CD4-positive, alpha-beta memory T cell (primary cell): ENCODE measurements at places on chromosomes 5 and 9. TPM values are rescaled to one million over a fixed set of nuclear protein-coding genes. Genes with fewer than 3 reads are reported as not detected.
A peak's percentile ranks its signal among the peaks of the same experiment; 100 is the strongest.

Gene ACSL6
- polyA plus RNA-seq: 11.1 TPM

DNA sequence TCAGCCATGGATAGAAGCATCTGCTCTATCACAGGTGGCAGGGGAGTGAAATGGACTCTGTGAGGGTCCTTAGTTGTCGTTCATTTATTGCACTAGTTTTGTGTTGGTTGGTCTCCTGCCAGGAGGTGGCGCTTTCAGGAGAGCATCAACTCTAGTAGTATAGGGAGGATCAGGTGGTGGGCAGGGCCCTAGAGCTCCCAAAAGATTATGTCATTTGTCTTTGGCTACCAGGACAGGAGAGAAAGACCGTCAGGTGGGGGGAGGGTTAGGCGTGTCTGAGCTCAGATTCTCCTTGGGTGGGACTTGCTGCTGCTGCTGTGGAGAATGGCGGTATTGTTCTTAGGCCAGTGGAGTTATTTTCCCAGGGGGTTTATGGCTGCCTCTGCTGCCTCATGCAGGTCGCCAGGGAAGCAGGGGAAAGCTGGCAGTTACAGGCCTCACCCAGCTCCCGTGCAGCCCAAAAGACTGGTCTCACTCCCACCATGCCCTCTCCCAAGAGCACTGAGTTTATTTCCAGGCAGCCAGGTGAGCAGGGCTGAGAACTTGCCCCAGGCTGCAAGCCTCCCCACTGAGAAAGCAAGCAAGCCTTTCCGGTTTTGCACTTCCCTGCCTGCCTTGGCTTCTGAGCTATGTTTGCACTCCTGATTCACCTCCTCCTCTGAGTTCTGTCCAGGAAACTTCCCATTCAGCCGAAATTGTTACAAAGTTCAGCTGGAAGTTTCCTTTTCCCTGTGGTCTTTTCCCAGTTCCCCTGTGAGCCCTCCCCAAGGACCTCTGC is 317.3 kb downstream of the TAF11L14 start:
- H3K4me1 ChIP-seq: no peaks in the 10 kb centered on the region
- no peaks in the 10 kb centered on the region for H3K36me3 ChIP-seq

DNA sequence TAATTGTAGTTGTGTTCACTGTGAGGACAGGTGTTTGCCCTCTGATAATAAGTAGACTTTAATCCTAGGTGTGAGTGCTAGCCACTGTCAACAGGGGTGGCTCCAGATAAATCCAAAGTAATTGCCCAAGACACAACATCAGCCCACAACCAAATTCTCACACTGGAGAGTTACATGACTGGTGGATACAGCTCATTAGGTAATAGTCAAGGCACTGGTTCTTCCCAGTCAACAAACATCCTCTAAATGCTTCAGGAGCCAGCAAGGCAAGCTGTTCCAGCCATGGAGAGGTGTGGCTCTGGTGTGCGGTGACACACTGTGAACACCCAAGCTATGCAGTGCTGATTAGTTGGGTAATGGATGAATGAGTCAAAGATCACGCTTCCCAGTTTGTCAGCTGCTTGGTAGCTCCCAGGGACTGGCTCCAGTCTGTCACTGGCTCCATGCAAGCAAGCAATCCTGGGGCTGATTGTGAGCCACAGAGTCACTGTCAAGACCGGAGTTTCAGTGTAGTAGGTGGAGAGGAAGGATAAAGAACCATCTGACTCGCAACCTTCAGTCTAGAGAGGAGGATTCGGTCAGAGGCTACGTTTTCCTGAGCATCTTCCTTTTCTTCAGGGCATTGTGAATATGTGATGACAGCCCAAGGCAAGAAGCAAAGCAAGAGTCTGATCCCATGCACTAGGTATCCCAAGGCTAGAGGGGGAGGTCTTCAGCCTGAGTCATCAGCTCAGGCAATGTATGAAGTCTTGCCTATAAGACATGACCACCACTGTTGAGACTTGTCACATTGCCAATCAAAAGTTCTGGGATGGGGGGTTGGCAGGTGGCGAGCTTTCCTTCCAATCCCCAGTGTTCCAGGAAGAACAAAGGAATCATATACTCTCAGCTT is 63.1 kb downstream of the UGCG start:
- peaks cover 16% of the 10 kb centered on the region for H3K4me1 ChIP-seq
- no peaks in the 10 kb centered on the region for H3K36me3 ChIP-seq
- no peak overlapping the region for H3K4me3 ChIP-seq
- no peak overlapping the region for H3K27ac ChIP-seq
- no peak for DNase-seq
- H3K27me3 ChIP-seq: no peaks in the 10 kb centered on the region

DNA sequence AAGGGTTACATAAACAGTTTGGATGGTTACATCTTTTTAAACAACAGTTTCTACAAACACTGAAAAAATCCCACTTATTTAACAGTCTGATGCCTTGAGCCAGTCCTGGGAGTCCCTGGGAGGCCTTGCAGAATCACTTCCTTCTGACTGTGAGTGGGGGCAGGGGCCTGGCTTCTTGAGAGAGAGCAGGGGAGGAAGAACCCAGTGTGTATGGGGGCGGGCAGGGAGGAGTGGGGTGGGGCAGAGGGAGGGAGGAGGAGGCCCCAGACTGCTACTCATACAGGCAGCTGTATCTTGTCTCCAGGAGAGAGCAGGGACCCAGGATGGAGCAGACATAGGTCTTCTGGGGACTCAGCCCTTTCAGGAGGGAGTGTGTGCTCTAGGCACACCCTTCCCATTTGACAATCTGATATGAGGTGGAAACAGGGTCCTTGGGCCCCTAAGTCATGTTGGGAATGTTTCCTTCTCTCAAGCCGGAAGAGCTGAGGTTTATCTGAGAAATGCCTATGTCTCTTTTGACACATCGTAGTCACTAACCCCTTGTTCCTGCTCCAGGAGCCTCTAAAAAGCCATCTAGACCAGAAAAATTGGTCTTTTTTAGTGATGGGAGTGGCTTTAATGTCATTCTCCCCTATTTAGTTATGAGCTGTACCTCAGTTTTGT is 52.8 kb downstream of the IRF1 start:
- H3K27me3 ChIP-seq: no peaks in the 10 kb centered on the region
- H3K4me3 ChIP-seq: peak overlapping the region; percentile 4
- H3K36me3 ChIP-seq: no peaks in the 10 kb centered on the region
- H3K27ac ChIP-seq: peak overlapping the region; percentile 60
